ENCODE measurements at places on chromosomes 4 and X. TPM values are rescaled to one million over a fixed set of nuclear protein-coding genes. Genes with fewer than 3 reads are reported as not detected.

- no peak for DNase-seq
Observed at GRCh38 chr4:60019946-60020345, 1180.2 kb upstream of the ADGRL3 start.

GRCh38 chrX:154751669-154752271, 893 bp upstream of the GAB3 start:
- DNase-seq: no peak

GRCh38 chr4:182194091-182194824, 48.9 kb upstream of the TENM3 start:
- DNase-seq: no peak

GRCh38 chr4:165379678-165380064, 863 bp downstream of the CPE start:
- DNase-seq: no peak

DNA sequence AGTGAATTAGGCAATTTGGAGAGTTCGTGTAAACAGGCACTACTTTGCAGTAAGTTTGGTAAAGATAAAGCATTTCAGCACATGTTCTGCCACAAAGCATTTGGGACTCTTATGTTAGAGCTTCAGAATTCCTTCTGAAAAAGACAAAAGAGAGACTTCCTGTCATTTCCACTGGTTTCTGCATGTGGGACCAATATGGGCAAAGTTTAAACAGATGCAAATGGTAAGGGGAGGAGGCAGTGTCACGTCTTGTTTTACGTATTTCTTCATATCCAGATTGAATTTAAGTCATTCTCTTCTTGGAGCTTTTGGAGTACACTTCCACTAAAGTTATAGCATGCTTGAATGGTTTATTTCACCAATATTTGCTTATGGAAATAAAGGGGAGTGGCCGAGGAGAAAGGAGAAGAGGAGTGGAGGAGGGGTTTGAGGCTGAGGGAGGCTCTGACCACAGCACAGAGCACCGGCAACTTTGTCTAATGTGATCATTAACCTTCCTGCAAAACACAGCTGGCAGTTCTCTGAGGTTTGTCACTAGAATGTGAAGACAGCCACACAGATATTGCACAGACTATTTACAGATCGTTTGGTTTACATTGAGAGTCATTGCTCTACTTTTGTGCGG, at the start of gene APELA:
APELA (plus strand) TSS at position 479 of the 625 bp plus-strand sequence. CDS start 154 bp downstream, outside the sequence.
- no peak for DNase-seq

GRCh38 chrX:29652484-29652883, 562.9 kb upstream of the MAGEB2 start:
- peak; percentile 43 for DNase-seq

GRCh38 chrX:114774691-114775090, 190.8 kb downstream of the HTR2C start:
- DNase-seq: no peak

The RHOXF2B gene
- total RNA-seq: not detected
